Activated CD4-positive, alpha-beta memory T cell treated with anti-CD3 and anti-CD28 coated beads for 36 hours (primary cell): ENCODE measurements at places on chromosomes 7 and 10.
A peak's percentile ranks its signal among the peaks of the same experiment; 100 is the strongest.

- H3K27ac ChIP-seq = peak overlapping the region; percentile 92
- peaks cover 4% of the 10 kb centered on the region for H3K27me3 ChIP-seq
- peak overlapping the region; percentile 92 for H3K4me3 ChIP-seq
These were observed 518 bp upstream of the COMMD3 start for GRCh38 chr10:22315455-22316285.

DNA sequence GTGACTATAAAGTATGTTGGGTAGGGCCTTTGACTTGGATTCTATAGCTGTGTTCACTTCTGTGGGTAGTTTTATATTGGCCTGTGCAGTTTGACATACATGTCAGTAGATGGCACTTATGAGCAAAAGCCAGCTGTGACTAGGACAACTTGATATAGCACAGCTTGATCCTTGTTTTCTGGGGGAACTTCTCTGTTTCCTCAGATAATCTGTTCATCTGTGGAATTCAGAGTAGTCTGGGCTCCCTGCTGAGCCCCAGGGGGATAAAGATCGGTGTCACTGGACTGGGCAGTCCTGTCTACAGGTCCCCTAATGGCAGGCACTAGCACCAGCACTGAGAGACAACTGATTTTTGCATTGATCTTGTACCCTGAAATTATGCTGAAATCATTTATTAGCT lies 25.4 kb downstream of the CYP2C9 start:
- H3K36me3 ChIP-seq = no peaks in the 10 kb centered on the region
- no peaks in the 10 kb centered on the region for H3K27me3 ChIP-seq
- no peaks in the 10 kb centered on the region for H3K4me1 ChIP-seq

GRCh38 chr10:87646935-87647334 lies 12.7 kb upstream of the PAPSS2 start:
- DNase-seq = no peak
- no peak overlapping the region for H3K4me3 ChIP-seq
- no peaks in the 10 kb centered on the region for H3K27me3 ChIP-seq
- H3K36me3 ChIP-seq = no peaks in the 10 kb centered on the region

- H3K27ac ChIP-seq = no peak overlapping the region
- DNase-seq = no peak
- no peaks in the 10 kb centered on the region for H3K4me1 ChIP-seq
- H3K36me3 ChIP-seq = no peaks in the 10 kb centered on the region
- H3K4me3 ChIP-seq = no peak overlapping the region
These were observed 99.0 kb downstream of the GNAT3 start for GRCh38 chr7:80412842-80413241.

DNA sequence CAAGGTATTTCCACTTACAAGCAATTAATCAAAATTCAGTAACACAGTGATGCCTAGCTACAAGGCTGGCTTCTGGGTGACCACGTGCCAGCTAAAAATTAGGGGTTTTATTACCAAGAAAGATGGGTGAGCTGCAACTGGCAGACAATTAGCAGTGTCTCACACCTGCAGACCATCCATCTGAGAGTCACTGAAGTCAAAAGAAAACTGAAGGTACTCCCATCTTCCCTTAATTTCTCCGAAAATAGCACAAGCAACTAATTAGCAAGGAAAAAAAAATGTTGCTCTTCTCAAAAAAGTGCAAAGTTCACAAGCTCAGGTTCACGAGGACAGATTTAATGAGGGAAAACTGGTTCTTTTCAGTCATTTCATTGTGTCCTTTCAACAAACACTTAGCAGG lies 28.4 kb downstream of the RSU1 start:
- H3K27ac ChIP-seq = peak overlapping the region; percentile 86
- no peak overlapping the region for H3K4me3 ChIP-seq
- H3K36me3 ChIP-seq = peaks cover 29% of the 10 kb centered on the region
- peaks cover 27% of the 10 kb centered on the region for H3K4me1 ChIP-seq
- no peak for DNase-seq
